ENCODE measurements at places on chromosomes 3 and 15. TPM values are rescaled to one million over a fixed set of nuclear protein-coding genes. Genes with fewer than 3 reads are reported as not detected.
A peak's percentile ranks its signal among the peaks of the same experiment; 100 is the strongest.

DNA sequence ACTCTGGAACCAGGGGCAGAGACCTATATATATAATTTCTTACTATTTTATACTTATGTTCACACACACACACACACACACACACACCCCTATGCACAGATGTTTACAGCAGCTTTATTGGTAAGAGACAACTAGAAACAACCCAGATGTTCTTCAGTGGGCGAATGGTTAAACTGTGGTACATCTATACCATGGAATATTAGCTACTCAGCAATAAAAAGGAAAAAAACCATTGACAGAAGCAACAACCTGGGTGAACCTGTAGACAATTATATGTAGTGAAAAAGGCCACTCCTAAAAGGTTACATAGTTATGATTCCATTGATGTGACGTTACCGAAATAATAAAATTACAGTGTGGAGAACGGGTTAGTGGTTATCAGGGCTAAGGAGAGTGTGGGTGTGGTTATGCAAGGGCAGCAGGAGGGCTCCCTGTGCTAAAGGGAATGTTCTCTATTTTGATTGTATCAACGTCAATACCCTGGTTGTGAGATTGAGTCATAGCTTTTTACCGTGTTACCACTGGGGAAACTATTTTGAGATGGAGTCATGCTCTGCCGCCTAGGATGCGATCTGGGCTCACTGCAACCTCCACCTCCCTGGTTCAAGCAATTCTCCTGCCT, 85.5 kb downstream of the FLNB start:
- no peak for DNase-seq
- H3K36me3 ChIP-seq, result peaks cover 3% of the 10 kb centered on the region
- no peaks in the 10 kb centered on the region for H3K27me3 ChIP-seq
- no peak overlapping the region for H3K4me3 ChIP-seq
- H3K27ac ChIP-seq, result no peak overlapping the region

Gene SEC22A
- 8.2 TPM for total RNA-seq

GRCh38 chr3:157559401-157559800, 56.2 kb upstream of the VEPH1 start:
- H3K36me3 ChIP-seq, result no peaks in the 10 kb centered on the region
- DNase-seq, result no peak
- no peaks in the 10 kb centered on the region for H3K27me3 ChIP-seq
- no peak overlapping the region for H3K4me3 ChIP-seq

Gene NOX5
- total RNA-seq, result 0.05 TPM

GRCh38 chr3:72993391-72993790, 3.2 kb upstream of the PPP4R2 start:
- H3K36me3 ChIP-seq, result no peaks in the 10 kb centered on the region
- no peak overlapping the region for H3K4me3 ChIP-seq
- H3K27me3 ChIP-seq, result no peaks in the 10 kb centered on the region
- H3K4me1 ChIP-seq, result peaks cover 5% of the 10 kb centered on the region
- no peak for DNase-seq
- H3K27ac ChIP-seq, result no peak overlapping the region

DNA sequence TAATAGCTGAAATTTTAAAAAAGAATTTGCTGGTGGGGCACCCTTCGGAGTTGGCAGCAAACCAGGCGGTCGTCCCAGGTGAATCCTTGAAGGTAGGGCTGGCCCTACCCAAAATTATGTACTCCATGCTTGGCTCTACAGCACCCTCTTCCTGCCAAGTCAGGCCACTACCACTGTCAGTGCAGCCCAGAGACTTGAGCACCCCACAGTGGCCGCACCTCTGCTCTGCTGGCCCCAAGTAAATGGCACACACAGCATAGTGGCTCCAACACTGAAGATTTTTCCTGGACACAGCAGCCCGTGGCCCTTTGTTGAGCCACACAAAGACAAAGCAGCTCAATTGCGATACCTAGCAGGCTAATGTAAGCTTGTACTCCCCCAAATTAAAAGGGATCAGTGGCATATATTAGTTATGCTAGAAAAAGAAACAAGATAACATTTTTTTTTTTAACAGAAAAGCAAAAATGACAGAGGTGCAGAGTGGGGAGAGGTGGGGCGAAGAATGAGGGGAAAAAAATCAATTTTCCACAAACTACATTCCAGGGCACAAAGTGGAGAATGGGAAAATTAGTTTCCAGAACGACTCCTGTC, 250.5 kb downstream of the UACA start:
- no peak overlapping the region for H3K27ac ChIP-seq
- no peak overlapping the region for H3K4me3 ChIP-seq
- DNase-seq, result no peak
- no peaks in the 10 kb centered on the region for H3K36me3 ChIP-seq
- no peaks in the 10 kb centered on the region for H3K4me1 ChIP-seq

GRCh38 chr3:126548556-126549466, 9.9 kb downstream of the C3orf22 start:
- no peaks in the 10 kb centered on the region for H3K27me3 ChIP-seq
- H3K36me3 ChIP-seq, result no peaks in the 10 kb centered on the region
- DNase-seq, result peak; percentile 41
- H3K27ac ChIP-seq, result no peak overlapping the region
- H3K4me1 ChIP-seq, result no peaks in the 10 kb centered on the region
- H3K4me3 ChIP-seq, result no peak overlapping the region

Gene GPR62
- not detected for total RNA-seq

Gene SLC9C1
- total RNA-seq, result not detected

- H3K36me3 ChIP-seq, result no peaks in the 10 kb centered on the region
- no peak overlapping the region for H3K4me3 ChIP-seq
Measured at GRCh38 chr3:151879679-151880415, 6.4 kb downstream of the SUCNR1 start.

- H3K4me3 ChIP-seq, result no peak overlapping the region
- H3K36me3 ChIP-seq, result peaks cover 3% of the 10 kb centered on the region
- no peak overlapping the region for H3K27ac ChIP-seq
- H3K4me1 ChIP-seq, result no peaks in the 10 kb centered on the region
- no peak for DNase-seq
- H3K27me3 ChIP-seq, result no peaks in the 10 kb centered on the region
Measured at GRCh38 chr3:183797996-183798395, 27.4 kb downstream of the MAP6D1 start.

- no peaks in the 10 kb centered on the region for H3K27me3 ChIP-seq
- no peak for DNase-seq
- no peaks in the 10 kb centered on the region for H3K4me1 ChIP-seq
- H3K4me3 ChIP-seq, result no peak overlapping the region
- no peaks in the 10 kb centered on the region for H3K36me3 ChIP-seq
Measured at GRCh38 chr3:145903472-145904013, 257.4 kb downstream of the PLOD2 start.

GRCh38 chr3:55619046-55619808, 132.1 kb upstream of the WNT5A start:
- H3K27ac ChIP-seq, result no peak overlapping the region
- no peaks in the 10 kb centered on the region for H3K27me3 ChIP-seq
- H3K4me1 ChIP-seq, result no peaks in the 10 kb centered on the region
- DNase-seq, result no peak

DNA sequence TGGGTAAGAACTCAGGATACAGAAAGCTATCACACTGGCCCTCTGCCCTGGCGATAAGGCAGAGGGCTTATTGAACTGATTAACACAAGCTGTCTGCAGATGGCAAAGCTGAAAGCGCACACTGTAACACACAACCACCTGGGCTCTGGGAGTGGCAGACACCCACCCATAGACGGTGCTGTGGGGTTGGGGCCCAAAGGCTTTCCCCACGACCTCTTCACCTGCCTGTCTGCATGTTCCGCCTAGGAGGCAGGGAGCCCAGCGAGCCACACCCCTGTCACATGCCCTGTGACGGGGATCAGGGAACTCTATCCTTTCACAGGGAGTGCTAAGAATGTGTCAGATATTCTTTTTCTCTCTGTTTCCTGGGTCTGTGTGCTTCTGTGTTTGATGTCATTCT, 12.1 kb upstream of the TFG start:
- H3K36me3 ChIP-seq, result no peaks in the 10 kb centered on the region
- H3K4me3 ChIP-seq, result no peak overlapping the region
- no peak for DNase-seq
- no peaks in the 10 kb centered on the region for H3K4me1 ChIP-seq

GRCh38 chr3:128813097-128813496, 66.3 kb upstream of the ACAD9 start:
- no peak overlapping the region for H3K27ac ChIP-seq
- DNase-seq, result no peak
- no peaks in the 10 kb centered on the region for H3K27me3 ChIP-seq
- no peaks in the 10 kb centered on the region for H3K4me1 ChIP-seq
- H3K4me3 ChIP-seq, result no peak overlapping the region

- no peaks in the 10 kb centered on the region for H3K4me1 ChIP-seq
- no peak overlapping the region for H3K4me3 ChIP-seq
- no peaks in the 10 kb centered on the region for H3K27me3 ChIP-seq
Measured at GRCh38 chr15:51448622-51449399, 107.4 kb downstream of the GLDN start.

GRCh38 chr15:98503970-98504369, 144.4 kb upstream of the IGF1R start:
- DNase-seq, result no peak
- H3K27ac ChIP-seq, result no peak overlapping the region
- no peak overlapping the region for H3K4me3 ChIP-seq
- H3K27me3 ChIP-seq, result no peaks in the 10 kb centered on the region
- no peaks in the 10 kb centered on the region for H3K4me1 ChIP-seq

Gene WDR6
- 86.6 TPM for total RNA-seq
